ENCODE measurements at places on chromosomes 5 and 9.

DNA sequence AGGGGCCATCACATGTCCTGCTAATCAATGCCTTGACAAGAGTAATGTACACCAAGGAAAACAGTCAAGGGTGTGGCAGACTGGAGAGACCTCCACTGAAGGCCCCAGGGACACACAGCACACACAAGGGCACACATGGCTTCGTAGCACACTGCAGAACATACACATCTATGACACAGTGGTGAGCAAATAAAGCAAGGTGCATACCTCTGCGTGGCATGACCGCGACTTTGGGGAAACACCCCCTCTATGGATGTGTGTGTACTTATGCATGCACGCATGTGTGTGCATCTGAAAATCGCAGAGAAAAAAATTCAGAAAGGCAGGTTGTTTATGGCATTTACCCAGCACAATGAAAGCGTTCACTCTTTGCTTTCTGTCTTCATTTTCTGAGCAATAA, 20.5 kb downstream of the SEMA4D start:
- no peak for DNase-seq

GRCh38 chr9:116693233-116693731, 6.2 kb downstream of the TRIM32 start:
- DNase-seq = no peak

DNA sequence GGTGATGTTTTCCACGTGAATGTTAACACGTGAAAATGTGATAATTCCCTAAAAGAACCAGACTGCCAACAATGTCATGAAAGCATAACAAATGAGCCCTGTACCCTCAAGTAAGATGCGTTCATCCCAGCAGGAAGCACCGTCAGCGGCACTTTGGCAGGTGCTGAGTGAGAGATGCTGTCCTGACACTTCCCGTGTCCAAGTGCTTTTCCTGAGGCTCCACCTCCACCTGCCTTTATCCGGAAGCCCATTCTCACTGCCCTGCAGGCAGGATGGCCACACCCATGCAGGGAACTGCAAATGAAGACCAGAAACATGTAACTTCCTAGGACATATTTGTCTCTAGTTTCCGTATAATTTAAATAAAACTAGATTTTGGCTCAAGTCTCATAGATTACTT, 238.0 kb upstream of the IRX2 start:
- no peak for DNase-seq

DNA sequence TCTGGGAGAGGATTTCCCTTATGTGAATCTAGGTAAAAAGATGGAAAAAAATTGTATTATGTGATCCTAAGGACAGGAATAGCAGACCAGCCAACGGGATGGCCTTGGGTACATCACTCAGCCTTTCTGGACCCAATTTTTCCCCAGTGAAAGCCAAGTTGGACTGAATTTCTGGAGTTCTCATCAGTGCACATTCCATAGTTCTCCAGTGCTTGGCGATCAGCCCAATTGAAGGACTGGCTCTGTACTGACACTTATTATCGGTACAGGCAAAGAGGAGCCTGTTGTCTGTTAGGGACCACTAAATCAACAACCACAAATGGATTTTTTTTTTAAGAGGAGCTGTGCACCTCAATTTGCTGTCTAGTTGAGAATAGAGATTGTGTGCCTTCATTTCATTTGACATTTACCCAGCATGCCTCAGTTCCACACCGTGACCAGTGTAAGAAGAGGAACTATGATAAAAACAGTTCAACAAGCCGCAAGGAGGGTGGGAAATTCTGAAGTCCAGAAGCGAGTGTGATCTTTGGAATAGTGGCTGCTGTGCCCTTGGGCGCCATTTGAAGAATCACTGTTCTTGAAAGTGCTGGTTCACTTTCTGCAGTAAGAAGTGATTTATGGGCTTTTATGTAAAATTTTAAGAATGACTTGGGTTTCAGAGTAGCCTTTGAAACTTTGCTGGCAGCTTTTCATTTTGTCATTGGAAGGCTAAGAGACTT, 8.0 kb downstream of the ARL10 start:
- DNase-seq = no peak

GRCh38 chr9:73871636-73872035, 625.5 kb upstream of the RORB start:
- no peak for DNase-seq

GRCh38 chr5:92795633-92796032, 785.4 kb downstream of the NR2F1-AS1 start:
- DNase-seq = no peak

- no peak for DNase-seq
These were observed 615.6 kb downstream of the EBF1 start for GRCh38 chr5:158484150-158484549.

- DNase-seq = no peak
These were observed 35.7 kb downstream of the LRRC70 start for GRCh38 chr5:62614355-62614754.

- no peak for DNase-seq
These were observed 226.7 kb downstream of the AGTPBP1 start for GRCh38 chr9:85515021-85515420.

Data from Jurkat, Clone E6-1 (cell line).